ENCODE measurements at places on chromosomes 13 and 19. TPM values are rescaled to one million over a fixed set of nuclear protein-coding genes. Genes with fewer than 3 reads are reported as not detected.

FUT6 gene
- total RNA-seq = not detected

ANKRD24 gene
- 0.18 TPM for total RNA-seq

KIR2DL1 gene
- total RNA-seq = not detected

TSKS gene
- not detected for total RNA-seq

AMH gene
- not detected for total RNA-seq

MEDAG gene
- 0.36 TPM for total RNA-seq

ZNF575 gene
- total RNA-seq = not detected

OCEL1 gene
- total RNA-seq = 1.1 TPM

ZNF66 gene
- total RNA-seq = 2.0 TPM

C5AR1 gene
- not detected for total RNA-seq

ACER1 gene
- not detected for total RNA-seq

IRGC gene
- not detected for total RNA-seq

KLC3 gene
- 0.18 TPM for total RNA-seq

ARHGAP45 gene
- total RNA-seq = 0.83 TPM

SIGLEC8 gene
- not detected for total RNA-seq

SLAIN1 gene
- total RNA-seq = 0.36 TPM

C1QTNF9B gene
- 0.56 TPM for total RNA-seq

IL17D gene
- total RNA-seq = 0.72 TPM

NCAN gene
- not detected for total RNA-seq

ADPRHL1 gene
- 0.28 TPM for total RNA-seq

SLC1A6 gene
- not detected for total RNA-seq

KLK15 gene
- total RNA-seq = not detected

DCLK1 gene
- under 0.01 TPM for total RNA-seq

C1QTNF9 gene
- under 0.01 TPM for total RNA-seq

DLL3 gene
- 0.28 TPM for total RNA-seq

ZNF331 gene
- total RNA-seq = 12.2 TPM

ATP4A gene
- not detected for total RNA-seq

PTGIR gene
- total RNA-seq = 0.54 TPM

FBXO27 gene
- total RNA-seq = under 0.01 TPM

ITPKC gene
- 8.6 TPM for total RNA-seq

ZNF431 gene
- total RNA-seq = 4.5 TPM

SLC15A1 gene
- total RNA-seq = not detected

KRTDAP gene
- total RNA-seq = not detected

CYP4F11 gene
- total RNA-seq = not detected

GSX1 gene
- not detected for total RNA-seq

CATSPERD gene
- total RNA-seq = not detected

C19orf67 gene
- total RNA-seq = not detected

KLK12 gene
- total RNA-seq = not detected

COPE gene
- total RNA-seq = 310 TPM

ERCC2 gene
- total RNA-seq = 26.7 TPM

GAPDHS gene
- not detected for total RNA-seq

RXFP2 gene
- not detected for total RNA-seq

FCGBP gene
- not detected for total RNA-seq

VSTM2B gene
- total RNA-seq = not detected

GATAD2A gene
- 32.8 TPM for total RNA-seq

TMEM150B gene
- not detected for total RNA-seq

ZNF729 gene
- total RNA-seq = not detected

SLC39A3 gene
- total RNA-seq = 12.4 TPM

NDFIP2 gene
- 25.8 TPM for total RNA-seq

FRY gene
- total RNA-seq = 3.0 TPM

MEF2B gene
- total RNA-seq = under 0.01 TPM

MEIOSIN gene
- total RNA-seq = not detected
